ENCODE measurements at places on chromosomes 4 and X.

DNA sequence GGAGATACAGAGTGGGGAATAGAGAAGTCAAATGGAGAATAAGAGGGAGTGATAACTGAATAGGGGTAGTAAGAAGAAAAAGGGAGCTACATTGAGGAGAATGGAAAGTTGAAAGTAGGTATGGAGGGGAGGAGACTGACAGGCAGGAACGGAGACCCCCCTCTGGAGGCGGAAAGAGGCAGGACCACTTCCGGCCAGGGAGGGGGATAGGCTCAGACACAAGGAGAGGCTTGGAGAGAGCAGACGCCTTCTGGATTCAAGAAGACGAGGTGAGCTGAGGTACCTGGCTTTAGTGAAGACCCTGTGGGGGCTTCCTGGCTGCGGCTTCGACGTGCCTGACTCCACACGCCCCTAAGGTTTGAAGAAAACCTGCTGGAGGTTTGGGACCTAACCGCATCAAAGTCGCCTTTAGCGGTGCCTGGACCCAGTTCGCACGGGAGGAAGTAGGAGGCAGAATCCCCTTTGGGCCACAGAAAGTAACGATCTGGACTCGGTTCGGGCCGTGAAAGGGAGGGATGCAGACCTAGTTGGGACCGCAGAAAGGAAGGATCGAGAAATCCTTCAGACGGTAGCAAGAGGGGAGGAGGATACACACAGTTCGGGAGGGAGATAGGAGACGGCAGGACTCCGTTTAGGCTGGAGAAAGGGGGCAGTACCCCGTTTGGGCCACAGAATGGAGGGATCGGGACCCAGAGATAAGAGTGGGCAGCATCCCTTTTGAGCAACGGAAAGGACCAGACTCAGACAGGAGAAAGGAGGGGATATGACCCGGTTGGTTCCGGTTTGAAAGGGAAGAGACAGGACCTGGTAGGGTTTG is at the start of gene TRO:
TSS of gene TRO (plus strand) at position 215 of the 817 bp plus-strand sequence. CDS start 1,423 bp downstream, outside the sequence.
- no peak for DNase-seq

GRCh38 chr4:17068891-17069290 is 170.4 kb upstream of the LDB2 start:
- no peak for DNase-seq

- no peak for DNase-seq
These were observed 78.2 kb downstream of the REELD1 start for GRCh38 chr4:146292508-146292907.

- DNase-seq = no peak
These were observed 344.6 kb upstream of the LCORL start for GRCh38 chr4:18366136-18366535.

- DNase-seq = no peak
These were observed 19.4 kb downstream of the NLGN3 start for GRCh38 chrX:71164071-71164470.
